Amniotic stem cell (primary cell): ENCODE measurements at places on chromosomes 1 and 21.

DNA sequence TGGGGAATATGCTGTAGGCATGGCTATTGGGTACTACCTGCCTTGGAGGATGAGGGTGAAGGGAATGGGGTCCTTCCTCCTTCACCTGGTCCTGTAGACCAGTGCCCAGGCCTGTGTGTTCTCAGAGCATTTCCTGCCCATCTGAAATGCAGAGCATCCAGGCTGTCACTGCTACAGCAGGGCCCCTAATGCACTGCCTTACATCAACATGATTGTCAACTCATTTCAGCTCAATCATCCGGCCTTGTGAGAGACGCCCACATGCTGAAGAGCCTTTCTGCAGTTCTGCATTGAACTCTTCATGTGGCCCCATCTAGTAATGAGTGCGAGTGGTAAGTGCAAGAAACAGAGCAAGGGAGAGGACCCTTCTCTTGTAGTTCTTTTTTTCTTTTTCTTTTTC lies 39.8 kb upstream of the SRP9 start:
- no peak for DNase-seq

GRCh38 chr1:20079661-20080305 lies 9.8 kb downstream of the PLA2G5 start:
- DNase-seq = no peak

GRCh38 chr1:200423235-200423634 lies 13.4 kb upstream of the ZNF281 start:
- DNase-seq = no peak

- no peak for DNase-seq
Observed at GRCh38 chr1:178644308-178645120, 80.5 kb upstream of the RALGPS2 start.

GRCh38 chr21:35530766-35531165 lies 481.7 kb upstream of the RUNX1 start:
- DNase-seq = no peak

DNA sequence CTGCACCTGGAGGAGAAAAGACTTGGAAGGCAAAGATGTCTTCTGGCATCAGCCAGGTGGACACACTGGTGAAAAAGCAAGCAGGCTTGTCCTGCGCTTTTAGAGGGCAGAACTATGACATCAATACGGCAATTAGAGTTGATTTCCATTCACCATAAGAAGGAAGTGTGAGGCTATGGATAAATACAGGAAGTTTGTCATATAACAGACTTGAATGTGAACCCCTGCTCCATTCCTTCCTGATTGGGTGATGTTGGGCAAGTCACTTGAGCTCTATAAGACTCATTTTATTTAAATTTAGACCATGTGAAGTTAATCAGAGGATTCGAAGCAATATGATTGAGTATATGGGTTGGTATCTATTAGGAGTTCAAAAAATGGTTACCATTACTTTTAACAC lies 137.8 kb downstream of the PLPP3 start:
- DNase-seq = no peak

DNA sequence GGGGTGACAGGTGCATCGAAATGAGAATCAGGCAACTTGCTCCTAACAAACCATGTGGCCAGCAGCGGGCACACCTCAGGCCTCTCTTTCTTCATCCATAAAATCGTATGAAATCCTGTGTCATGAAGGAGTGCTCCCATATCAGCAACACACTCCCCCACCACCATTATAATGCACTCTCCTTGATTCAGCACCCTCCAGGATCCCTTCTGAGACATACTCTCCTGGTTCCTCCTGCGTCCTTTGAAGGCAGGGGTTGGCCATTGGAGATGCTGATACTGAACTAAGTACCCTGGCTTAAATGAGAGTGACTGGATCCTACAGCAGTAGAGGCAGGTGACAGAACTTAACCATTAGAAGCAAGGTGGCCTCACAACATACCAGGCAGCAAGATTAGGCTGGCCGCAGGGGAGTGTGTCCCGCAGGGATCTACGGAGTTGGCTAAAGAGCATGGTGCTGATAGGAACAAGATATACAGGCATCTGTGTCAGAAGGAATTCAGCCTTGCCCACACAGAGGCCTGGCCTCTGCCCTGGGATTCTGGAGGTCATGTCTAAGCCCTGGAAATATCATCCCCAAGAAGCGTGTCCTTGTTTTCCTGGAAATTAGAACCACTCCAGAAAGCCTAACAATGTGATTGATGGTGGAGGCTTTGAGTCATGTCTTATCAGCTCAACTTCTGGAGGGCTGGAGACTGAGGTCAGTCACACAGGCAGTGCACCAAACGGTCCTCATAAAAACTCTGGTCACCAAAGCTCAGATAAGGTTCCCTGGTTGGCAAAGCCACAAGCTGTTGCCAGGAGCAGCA lies 16.8 kb downstream of the S100A7A start:
- no peak for DNase-seq

- no peak for DNase-seq
Observed at GRCh38 chr21:43262427-43262826, 93.6 kb downstream of the CRYAA start.

DNA sequence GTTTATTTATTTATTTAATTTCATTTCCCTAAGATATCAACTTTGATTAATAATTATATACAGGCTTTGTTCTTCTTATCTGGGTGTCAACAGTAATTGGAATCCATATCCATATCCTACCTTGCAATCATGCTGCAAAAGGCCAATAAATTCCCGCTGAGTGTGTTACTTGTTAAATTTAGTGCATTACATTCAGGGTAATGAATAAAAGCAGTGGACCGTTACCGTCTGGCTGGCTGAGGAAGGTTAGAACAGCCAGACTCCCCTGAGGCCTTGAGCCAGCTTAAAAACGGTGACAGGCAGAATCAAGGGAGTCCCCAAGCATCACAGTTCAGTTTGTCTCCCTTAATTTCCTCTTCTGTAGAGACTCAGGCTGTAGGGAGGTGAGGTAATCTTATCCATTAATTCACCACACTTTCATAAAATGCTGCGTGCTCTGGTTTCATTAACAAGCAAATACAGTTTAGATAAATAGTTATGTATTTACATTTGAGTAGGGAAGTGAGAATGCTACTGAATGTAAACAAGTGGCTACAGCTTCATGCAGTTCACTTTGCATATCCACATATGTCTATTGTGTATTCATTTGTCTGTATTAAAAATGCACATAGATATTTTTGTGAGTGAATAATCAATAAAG lies 888.2 kb upstream of the CXADR start:
- DNase-seq = no peak

GRCh38 chr1:56424744-56425493 lies 154.4 kb downstream of the PLPP3 start:
- no peak for DNase-seq

GRCh38 chr1:8127171-8127641 lies 101.1 kb upstream of the ERRFI1 start:
- no peak for DNase-seq

GRCh38 chr1:24325587-24326449 lies 6.7 kb downstream of the GRHL3 start:
- DNase-seq = no peak

- no peak for DNase-seq
Observed at GRCh38 chr1:25430967-25431881, 527 bp downstream of the MACO1 start.

DNA sequence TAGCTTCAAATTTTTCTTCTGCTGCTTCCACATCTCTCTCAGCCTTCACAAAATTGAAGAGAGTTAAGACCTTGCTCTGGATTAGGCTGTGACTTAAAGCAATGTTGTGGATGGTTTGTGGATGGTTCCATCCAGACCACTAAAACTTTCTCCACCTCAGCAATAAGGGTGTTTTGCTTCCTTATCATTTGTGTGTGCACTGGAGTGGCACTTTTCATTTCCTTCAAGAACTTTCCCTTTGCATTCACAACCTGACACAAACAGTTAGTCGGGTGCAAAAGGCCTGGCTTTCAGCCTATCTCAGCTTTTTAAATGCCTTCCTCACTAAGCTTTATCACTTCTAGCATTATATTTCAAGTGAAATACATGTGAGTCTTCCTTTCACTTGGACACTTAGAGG lies 30.3 kb downstream of the DENND1B start:
- DNase-seq = no peak
